Right ventricle myocardium superior (tissue), 1 donor: ENCODE measurements at places on chromosomes 13 and 19.

DNA sequence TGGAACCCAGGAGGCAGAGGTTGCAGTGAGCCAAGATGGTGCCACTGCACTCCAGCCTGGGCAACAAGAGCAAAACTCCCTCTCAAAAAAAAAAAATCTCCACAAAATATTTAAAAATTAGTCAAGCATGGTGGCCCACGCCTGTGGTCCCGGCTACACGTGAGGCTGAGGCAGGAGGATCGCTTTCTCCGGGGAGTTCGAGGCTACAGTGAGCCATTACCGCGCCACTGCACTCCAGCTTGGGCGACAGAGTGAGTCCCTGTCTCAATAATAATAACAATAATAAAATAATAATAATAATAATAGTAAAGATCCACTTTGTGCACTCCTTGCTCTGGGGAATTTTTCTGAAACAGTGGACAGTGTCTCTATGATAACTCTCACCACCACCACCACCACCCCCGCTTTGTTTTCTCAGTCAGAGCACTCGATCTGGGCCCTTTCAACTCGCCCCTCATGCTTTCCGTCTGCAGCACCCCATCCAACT, 8.7 kb downstream of the NAPSA start:
- DNase-seq, result no peak

DNA sequence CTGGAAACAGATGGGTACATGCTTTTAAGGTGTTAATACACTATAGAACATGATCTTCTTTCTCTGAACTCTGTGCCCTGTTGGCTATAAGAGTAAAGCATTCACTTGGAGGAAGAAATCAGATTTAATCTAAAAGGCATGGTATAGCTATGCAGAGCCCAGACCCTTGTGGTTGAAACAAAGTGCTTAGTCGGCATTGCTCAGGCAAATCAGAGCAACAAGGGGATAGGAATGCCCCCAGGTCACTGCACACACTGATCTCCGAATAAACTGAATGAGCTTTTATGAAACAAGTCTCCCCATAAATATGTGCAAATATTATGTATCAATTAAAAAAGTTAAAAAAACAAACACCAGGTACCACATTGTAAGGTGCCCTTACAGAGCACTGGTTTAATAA, 52.0 kb upstream of the RGCC start:
- no peak for DNase-seq

GRCh38 chr13:20161275-20161950, 561 bp upstream of the GJA3 start:
- peak; percentile 60 for DNase-seq

DNA sequence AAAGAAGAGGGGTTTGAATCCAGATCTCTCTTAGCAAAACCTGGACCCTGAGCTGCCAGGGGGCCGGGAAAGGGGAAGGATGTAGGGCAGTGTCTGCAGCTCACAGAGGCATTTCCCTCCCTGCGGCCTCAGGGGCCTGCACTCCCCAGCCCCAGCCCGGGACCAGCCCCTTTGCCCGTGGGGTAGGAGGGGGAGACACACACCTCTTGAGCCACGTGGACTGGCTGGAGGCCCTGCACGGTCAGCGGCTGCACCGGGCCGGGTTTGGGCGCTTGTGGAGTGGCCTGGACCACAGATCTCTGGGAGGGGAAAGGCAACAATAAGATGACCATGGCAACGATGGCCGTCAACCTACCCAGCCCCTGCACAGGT, 26.9 kb downstream of the RFX1 start:
- no peak for DNase-seq

GRCh38 chr19:19388568-19389555, 16.6 kb upstream of the GATAD2A start:
- DNase-seq, result no peak

GRCh38 chr19:3725121-3725520, 16.9 kb downstream of the TJP3 start:
- no peak for DNase-seq

GRCh38 chr13:44969551-44970484, 19.5 kb downstream of the NUFIP1 start:
- DNase-seq, result no peak

DNA sequence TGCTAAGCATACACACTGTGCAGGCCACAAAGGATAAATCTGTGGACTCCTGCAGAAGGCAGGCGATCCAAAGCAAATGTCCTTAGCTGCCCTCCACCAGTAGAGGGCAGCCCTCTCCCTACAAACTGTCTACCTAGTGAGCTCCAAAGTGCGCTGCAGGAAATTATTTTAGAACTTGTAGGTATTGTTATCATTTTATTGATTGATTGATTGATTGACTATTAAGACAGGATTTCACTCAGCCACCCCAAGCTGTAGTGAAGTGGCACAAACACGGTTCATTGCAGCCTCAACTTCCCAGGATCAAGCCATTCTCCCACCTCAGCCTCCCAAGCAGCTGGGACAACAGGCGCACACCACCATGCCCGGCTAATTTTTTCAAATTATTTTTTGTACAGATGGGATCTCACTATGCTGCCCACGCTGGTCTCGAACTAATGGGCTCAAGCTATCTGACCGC, 37.3 kb downstream of the RNF6 start:
- peak; percentile 57 for DNase-seq

DNA sequence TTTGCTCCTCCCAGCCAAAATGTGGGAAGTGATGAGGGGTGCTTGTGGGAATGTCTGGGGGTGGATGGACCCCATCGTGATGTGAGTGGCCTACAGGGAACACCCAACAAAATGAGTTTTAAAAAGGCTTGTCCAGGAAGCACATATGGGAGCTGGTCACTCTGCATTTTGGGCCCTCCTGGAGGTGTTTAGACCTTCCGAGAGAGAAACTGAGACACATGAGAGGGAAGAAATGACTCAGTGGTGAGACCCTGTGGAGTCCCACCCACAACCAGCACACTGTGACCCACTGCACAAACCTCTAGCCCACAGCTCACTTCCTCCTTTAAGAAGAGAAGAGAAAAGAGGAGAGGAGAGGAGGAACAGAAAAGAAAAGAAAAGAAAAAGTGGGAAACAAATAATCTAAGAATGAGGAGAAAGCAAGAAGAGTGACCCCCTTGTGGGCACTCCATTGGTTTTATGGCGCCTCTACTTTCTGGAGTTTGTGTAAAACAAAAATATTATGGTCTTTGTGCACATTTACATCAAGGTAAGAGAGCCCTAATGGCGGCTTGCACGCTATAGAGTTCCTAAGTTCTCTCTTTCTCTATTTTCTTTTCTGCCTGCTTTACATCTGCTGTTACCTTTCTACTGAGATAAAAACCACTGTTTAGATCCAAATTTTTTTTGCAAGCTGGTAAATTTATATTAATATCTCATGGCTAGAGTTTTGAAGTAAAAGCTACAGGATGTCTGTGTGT, 13.3 kb upstream of the LILRB1 start:
- DNase-seq, result no peak
